ENCODE measurements at places on chromosomes 1 and 21.

DNA sequence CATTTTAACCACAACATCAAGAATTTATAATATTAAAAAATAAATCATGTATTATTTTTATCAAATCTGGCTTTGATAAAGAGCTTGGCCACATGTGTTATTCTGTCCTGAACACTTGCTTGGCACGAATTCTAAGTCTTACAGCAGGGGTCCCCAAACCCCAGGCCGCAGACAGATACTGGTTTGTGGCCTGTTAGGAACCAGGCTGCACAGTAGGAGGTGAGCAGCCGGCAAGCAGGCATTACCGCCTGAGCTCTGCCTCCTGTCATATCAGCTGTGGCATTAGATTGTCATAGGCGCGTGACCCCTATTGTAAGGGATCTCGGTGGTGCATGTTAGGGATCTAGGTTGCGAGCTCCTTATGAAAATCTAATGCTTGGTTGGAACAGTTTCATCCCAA lies 127.6 kb upstream of the IVNS1ABP start:
- ATAC-seq, result no peak

DNA sequence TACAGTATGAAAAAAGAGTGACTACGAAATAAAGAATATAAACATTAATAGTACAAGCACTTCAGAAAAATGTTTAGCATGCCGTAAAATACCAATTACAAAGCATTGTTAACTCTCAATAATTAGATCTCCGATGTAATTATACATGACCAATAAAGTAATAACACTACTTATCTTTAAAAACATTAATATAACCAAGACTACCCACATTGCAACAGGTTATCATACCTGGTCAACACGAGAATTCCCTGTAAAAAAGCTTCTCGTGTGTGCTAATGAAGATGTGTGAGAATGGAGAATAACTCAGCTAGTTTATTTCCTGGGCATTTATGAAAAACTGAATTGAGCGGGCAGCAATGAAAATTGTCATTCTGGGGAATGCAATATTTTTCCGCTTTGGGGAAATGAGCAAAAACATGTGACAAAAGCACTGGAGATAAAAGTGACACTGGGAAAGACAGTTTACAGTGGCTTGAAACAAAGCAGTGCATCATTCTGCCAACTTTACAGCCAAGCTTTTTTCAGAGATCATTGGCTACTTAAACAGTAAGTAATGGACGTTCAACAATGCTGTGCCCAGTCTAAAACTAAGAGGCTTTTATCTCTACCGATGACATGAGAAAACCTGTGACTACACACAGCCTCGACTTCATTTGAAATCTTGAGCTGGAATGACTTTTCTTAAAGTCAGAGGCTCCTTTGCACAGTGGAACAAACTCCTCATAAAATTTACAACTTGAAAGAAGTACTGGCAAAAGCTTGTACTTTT lies 34.7 kb downstream of the ITPKB start:
- ATAC-seq, result no peak

DNA sequence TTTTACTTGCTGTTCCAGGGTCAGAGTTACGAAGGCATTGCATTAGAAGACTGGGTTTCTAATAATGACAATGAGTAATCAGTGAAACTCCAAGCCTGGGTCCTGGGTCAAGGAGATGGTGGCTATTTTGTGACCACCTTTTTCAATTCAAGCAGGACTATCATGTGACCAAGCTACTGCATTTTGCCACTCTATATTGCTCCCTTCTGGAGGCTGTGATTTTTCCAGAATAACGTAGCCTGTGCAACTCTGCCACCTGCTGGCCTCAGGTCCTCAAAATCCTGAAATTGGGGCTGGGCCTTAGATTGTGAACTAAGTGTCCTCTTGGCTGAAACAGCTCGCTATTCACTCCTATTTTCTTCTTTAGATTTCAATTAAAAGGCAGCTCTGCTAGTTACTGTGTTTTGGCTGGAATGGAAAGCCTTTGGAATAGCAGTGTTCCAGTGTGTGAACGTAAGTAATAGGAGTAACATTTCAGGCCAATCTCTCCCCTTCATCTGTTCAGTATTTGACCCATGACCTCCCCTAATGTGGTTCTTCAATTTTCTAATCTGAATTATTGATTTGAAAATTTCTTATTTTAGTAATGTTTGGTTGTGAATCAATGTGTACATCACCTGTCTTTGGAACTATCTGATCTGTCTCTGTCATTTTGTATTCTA lies 52.9 kb upstream of the CD46 start:
- peak; percentile 99 for ATAC-seq

DNA sequence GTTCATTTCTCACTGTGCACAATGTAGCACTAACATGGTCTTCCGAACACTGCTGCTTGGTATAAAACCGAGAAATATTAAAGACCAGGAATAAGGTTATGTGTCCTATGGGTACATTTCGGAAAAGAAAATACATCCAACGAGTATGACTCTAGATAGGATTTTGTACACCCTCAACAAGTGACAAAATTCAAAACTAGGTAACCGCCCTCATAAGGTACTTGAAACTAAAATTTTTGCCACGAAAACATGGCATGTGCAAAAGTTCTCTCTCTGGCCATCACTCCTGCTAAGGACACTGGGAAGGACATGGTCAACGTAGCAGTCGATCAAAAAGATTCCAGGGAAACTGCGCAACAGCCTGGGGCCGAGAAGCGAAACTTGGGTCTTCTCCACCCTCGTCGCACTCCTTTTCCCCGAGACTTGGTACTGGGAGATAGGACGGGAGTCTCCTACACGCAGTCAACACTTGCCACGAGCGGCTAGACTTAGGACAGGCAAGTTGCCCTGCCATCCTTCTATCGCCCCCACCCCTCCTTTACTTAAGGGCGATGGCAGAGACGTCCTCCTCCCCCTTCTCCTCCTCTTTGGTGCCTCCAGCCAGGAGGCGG lies 338 bp upstream of the TOR1AIP1 start:
- ATAC-seq, result no peak

- no peak for ATAC-seq
Observed at GRCh38 chr21:44779417-44780136, 22.0 kb downstream of the UBE2G2 start.

DNA sequence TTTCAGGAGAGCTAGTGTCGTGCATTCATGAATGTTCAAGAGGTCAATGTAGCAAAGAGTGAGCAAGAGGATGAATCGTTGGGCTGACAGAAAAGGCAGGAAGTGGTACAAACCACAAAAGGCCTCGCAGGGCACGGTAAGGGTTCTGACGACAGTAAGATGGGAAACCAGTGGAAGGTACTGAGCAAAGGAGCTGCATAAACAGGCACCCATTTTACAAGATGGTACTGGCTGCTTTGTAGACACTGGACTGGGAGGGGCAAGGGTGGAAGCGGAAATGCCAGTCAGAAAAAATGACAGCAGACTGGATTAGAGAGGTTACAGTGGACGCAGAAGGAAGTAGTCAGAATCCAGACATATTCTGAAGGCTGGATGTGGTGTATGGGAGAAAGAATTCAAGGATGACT lies 123.5 kb downstream of the PTPN14 start:
- peak; percentile 91 for ATAC-seq

Data from SK-N-SH treated with all-trans-retinoic acid at 6 μM for 48 hours (cell line).